ENCODE measurements at places on chromosomes 11 and 22. TPM values are rescaled to one million over a fixed set of nuclear protein-coding genes. Genes with fewer than 3 reads are reported as not detected.

GRCh38 chr11:117632306-117632705, 164.7 kb downstream of the DSCAML1 start:
- no peak for DNase-seq

- DNase-seq = no peak
Observed at GRCh38 chr11:35111161-35112055, 27.6 kb upstream of the CD44 start.

GRCh38 chr11:86591631-86592030, 80.8 kb downstream of the ME3 start:
- no peak for DNase-seq

DNA sequence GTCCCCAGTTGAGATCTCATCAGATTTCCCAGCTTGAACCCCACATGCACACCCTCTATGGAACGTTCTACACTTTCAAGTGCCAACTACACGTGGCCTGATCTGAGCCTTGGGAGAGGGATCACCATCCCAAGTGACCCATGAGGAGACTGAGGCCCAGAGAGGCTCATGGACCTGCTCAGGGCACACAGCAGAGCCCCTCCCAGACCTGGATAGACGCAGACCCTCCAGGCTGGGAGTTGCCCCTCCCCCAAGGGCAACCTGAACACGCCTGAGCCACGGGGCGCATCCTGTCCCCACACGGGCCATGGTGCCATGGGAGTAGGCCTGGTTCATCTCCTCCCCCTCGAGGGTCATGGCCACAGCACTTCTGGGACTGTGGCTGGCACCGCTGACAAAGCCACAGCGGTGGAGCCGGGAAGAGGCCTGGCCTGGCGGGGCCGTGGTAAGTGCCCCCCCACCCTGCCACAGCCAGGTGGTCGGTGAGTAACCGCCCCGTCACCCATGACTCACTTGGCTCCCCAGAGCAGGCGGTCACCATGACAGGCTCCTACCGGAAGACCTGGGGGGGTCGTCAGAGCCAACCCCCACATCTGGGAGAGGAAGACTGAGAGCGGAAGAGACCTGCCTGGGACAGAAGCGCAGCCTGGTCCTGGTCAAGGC, 8.1 kb downstream of the WNT7B start:
- no peak for DNase-seq

- no peak for DNase-seq
Observed at GRCh38 chr22:49967706-49968208, 7.2 kb downstream of the PIM3 start.

DNA sequence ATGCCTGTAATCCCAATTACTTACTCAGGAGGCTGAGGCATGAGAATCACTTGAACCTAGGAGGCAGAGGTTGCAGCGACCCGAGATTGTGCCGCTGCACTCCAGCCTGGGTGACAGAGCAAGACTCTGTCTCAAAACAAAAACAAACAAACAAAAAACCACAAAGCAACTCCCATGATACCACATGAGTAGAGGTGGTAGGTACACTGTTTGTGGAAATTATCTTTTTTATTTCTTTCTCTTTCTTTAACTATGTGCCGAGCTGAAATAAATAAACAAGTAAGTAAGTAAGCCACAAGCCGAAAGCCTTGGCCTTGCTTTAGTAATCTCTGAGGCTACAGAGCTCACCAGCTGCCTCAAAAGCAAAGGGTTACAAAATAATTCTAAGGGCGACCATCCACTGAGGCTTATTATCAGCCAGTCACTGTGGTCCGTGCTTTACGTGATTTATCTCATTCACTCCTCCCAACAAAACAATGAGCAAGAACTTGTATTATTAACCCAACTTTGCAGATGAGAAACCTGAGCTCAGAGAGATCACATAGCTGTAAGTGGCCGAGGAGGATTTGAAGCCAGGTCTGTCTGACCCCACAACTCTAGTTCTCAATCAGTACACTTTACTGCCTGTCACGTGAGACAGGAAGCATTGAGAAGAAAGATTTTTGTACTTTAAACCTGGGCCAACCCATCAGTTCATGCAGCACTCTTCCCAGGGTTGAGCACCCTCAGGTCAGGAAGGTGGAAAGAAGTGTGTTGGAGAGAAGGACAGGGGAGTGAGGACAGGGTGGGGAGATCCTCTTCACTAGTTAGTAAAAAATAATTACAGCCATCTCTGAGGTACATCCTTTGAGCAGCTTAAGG, 69.8 kb upstream of the MTMR2 start:
- no peak for DNase-seq

DNA sequence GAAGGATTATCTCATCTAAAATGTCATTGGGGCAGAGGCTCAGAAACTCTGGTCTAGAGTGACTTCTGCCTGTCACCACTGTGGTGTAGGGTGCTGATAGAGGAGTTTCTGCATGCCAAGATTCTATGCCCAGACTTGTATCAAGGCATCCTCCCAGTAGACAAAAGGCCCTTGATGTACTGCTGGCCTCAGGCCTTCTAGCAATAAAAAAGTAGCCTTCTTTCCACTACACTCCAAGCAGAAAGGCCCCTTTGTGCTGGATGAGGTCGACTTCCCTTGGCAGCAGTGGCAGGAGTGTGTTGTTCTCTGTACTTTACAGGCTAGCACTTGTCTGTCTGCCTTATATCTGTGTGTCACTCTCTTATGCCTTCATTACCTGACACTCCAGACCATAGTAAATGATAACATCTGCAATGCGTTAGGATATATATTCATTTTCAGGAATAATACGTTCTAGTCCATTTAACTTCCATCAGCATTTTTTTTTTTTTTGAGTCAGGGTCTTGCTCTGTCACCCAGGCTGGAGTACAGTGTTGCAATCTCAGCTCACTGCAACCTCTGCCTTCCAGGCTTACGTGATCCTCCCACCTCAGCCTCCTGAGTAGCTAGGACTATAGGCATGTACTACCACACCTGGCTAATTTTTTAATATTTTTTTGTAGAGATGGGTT, 49.5 kb upstream of the RRM1 start:
- no peak for DNase-seq

DNA sequence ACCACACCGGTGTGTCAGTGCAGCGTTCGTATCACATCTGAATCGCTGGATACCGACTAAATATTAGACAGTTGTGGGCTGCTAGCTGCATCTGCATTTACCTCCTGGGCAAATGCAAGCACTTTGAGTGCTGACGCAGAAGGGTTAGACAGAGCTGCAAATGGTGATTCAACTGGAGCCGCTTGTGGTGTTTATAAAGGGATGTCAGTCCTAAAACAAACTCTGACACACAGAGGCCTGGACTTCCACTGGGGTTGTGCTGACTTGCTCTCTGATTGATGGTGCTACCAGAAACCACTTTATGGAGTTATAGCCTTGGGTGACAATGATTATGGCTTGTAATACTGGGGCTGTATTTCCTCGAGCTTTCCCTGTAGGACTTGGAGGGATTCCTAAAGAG, 374.4 kb downstream of the NTM start:
- no peak for DNase-seq

- no peak for DNase-seq
Observed at GRCh38 chr22:41842996-41843970, 10.4 kb downstream of the SREBF2 start.

GRCh38 chr11:128501632-128502549, 85.5 kb downstream of the ETS1 start:
- no peak for DNase-seq

DNA sequence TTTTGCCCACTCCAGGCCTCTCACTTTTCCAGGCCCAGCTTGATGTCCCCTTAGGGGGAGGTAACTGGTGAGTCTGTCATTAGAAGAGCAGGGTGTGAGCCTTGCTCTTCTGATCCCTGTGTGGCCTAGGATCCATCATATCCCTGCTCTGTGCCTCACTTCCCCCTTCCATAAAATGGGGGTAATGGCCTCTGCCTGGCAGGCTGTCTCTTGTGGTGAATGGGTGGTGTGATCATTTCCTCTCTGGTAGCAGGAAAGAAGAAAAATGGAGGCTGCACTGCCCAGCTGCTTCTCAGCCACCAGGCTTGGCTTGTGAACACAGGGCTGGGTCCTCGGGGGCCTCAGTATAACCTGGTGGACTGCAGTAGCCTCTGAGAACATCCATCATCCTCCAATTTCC, 5.6 kb downstream of the ARHGEF17 start:
- no peak for DNase-seq

GRCh38 chr11:41189701-41190436, 269.6 kb downstream of the LRRC4C start:
- no peak for DNase-seq

GRCh38 chr22:39716534-39716933, 146.0 kb downstream of the CACNA1I start:
- DNase-seq = no peak

DNA sequence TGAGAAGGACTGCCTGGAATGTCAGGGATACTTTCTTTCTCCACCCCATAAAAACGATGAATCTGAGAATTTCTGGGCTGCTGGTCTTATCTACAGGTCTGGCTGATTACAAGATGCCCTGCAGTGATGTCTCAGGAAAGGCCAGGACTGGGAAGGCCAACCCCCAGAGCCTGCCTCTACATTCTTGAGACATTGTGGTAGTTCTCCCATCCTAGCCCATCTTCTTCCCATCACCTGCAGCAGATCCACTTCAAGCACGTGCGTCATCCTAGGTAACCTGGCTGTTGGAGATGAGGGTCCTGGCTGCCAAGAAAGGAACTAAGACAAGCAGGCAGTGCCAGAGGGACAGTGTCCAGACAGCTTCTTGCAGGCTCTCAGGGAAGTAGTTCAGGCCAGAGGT, 44.1 kb upstream of the E2F8 start:
- no peak for DNase-seq

GRCh38 chr11:27646051-27646818, 54.0 kb downstream of the BDNF start:
- no peak for DNase-seq

GRCh38 chr11:111463276-111463675, 48.9 kb downstream of the BTG4 start:
- DNase-seq = peak; percentile 27

DNA sequence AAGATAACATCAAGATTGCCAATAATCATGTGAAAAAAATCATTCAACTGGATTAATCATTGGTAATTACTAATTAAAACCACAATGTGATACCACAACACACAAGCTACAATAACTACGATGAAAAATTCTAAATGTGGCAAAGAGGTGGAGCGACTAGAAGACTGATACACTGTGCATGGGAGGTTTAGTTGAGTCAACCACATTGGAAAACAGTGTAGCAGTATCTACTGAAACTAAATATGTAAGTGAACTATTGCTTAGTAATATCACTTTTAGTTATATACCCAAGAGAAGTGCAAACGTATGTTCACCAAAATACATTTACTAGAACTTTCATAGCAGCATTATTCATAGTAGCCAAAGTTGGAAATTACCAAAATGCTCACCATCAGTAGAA, 359.9 kb downstream of the ETS1 start:
- no peak for DNase-seq

DNA sequence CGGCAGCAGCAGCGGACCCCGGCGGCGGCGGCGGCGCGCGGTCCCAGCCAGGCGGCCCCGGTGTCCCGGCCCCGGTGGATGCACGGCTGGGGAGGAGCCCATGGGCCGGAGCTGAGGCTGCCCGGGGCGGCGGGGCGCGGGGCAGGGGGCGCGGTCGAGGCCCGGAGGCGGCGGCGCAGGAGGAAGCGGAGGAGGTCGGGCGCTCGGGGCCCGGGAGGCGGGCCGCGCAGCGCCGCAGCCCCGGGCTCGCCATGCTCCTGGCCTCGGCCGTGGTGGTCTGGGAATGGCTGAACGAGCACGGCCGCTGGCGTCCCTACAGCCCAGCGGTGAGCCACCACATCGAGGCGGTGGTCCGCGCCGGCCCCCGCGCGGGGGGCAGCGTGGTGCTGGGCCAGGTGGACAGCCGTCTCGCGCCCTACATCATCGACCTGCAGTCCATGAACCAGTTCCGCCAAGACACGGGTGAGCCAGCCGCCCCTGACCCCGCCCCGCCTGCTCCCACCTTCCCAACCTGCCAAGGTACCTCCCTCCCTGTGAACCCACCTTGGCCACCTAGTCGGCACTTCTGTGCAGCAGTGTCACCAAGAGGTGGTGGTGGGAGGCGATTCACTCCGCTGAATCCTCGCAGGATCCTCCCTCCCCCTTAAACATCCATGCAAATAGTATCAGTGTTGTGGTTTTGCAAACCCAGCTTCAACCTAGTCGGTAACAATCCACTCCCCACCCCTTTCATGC, 580 bp downstream of the DTX4 start:
- DNase-seq = no peak

DNA sequence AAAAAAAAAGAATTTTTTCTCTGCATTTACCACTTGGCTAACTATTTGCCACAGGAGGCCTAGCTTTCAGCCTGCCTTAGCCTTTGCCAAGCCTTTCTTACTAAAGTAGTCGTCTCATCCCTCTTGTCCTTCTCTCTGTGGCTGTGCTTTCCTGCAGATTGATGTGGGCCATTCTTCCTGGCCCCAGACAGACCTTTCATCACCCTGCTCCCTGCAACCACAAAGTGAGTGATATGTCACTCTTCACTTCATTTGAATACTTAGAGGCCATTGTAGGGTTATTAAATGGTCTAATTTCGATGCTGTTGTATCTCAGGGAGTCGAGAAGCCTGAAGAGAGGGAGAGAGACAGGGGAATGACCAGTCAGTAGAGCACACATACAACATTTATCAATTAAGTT, 37.6 kb downstream of the ART5 start:
- DNase-seq = no peak

DNA sequence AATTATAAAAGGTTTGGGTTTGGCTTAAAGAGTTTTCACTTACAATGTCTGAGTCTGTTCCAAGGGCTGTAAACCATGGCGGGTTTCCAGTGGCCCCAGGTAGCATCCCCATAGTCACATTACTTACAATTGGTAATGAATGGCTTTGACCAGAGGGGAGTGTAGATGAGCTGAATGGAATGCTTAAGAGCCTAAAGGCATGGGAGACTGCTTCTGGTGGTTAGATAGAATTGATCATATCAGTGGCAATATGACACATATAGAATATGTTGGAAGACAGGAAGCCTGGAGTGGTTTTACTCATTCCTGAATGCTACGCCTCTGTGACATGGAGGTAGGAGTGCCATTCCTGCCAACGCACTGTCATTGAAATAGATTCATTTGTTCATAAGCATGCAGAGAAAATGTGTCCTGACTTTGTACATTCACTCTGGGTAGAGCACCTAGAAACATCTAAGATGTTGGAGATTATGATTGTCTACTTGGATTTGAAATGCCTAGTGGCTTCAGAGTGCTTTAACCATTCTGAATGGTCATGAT, 183.3 kb downstream of the BLID start:
- DNase-seq = no peak

GRCh38 chr11:124919898-124920297, 848 bp downstream of the HEPN1 start:
- DNase-seq = no peak

PARVG gene
- total RNA-seq = not detected

SGSM1 gene
- not detected for total RNA-seq

GRIK4 gene
- total RNA-seq = 0.11 TPM

CLMP gene
- 24.8 TPM for total RNA-seq

DYNC2H1 gene
- total RNA-seq = 22.6 TPM

MFRP gene
- total RNA-seq = not detected

CSF2RB gene
- total RNA-seq = not detected

WNT7B gene
- total RNA-seq = 2.3 TPM

OR51B5 gene
- not detected for total RNA-seq

OR5T1 gene
- not detected for total RNA-seq

Measured in osteocyte (in vitro differentiated cells).